GM23248 (cell line): ENCODE measurements at places on chromosomes 1 and 21.

DNA sequence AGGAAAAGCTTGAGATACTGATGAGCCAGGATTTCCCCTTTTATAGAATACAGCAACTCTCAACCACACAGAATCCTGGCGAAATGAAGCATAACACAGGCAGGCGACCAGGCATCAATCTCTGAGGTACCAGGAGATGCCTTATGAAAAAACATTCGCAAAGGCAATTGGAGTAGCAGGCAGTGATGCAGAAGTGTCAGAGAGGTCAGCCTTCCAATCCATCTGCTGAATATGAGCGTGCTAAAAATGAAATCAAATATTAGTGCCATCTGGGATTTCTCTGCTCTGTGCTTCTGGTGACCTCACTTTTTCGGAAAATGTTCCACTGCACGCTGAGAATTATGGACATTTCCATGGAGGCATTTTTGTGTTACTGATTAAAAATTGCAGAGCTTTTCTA, 258.8 kb downstream of the VAV3 start:
- no peak for DNase-seq

GRCh38 chr1:56638248-56638647, 6.9 kb upstream of the PRKAA2 start:
- no peak for DNase-seq

DNA sequence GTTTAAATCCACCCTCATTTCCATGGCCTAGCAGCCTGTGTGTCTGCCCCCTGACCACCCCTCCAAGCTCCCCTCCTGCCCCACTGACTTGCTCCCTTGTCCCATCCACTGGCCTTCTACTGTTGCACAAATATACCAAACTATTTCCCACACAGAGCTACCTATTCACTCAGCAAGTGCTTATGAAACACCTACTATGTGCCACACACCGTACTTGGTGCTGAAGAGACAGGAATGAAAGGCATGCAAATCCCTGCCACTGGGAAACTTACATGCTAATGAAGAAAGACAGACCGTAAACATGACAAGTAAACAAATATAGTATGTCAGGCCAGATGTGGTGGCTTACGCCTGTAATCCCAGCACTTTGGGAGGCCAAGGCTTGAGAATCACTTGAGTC, 49.9 kb upstream of the CAPZB start:
- DNase-seq, result no peak

GRCh38 chr1:43284065-43284464, 1.3 kb downstream of the C1orf210 start:
- no peak for DNase-seq

DNA sequence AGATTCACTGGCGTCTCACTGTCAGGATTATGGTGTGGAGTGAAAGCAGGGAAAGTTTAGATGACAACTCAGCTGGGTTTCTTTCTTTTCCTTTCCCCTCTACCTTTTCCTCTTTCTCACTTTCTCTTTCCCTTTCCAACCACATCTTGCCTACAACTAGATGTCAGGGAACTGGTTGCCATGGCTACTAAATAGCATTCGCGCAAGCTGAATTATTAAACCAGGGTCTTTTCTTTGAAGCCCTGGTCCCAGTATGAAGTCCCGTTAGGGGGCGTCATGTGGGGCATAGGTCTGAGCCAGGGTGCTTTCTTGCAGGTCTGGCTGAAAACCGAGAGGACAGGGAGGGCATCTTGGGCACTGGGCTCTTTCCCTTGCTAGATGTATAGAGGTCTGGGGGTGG, 168.4 kb upstream of the CACNA1E start:
- DNase-seq, result no peak

GRCh38 chr1:185059950-185060571, 14.7 kb downstream of the RNF2 start:
- no peak for DNase-seq

GRCh38 chr21:43618940-43619339, 40.3 kb downstream of the HSF2BP start:
- no peak for DNase-seq

- DNase-seq, result no peak
These were observed 6.5 kb upstream of the MFAP2 start for GRCh38 chr1:16986962-16987361.

- peak; percentile 24 for DNase-seq
These were observed 35.5 kb downstream of the SH3GLB1 start for GRCh38 chr1:86739648-86740509.

DNA sequence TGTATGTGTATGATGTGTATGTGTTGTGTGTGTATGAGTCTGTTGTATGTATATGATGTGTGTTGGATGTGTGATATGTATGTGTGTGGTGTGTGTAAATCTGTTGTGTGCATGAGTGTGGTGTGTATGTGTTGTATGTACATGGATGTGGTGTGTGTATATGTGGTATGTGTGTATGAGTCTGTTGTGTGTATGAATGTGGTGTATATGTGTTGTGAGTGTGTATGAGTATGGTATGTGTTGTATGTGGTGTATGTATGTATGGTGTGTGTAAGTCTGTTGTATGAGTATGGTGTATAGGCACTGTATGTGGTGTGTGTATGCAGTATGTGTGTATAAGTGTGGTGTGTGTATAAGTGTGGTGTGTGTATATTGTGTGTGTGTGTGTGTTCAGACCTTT, 95.0 kb downstream of the PLXNA2 start:
- no peak for DNase-seq

DNA sequence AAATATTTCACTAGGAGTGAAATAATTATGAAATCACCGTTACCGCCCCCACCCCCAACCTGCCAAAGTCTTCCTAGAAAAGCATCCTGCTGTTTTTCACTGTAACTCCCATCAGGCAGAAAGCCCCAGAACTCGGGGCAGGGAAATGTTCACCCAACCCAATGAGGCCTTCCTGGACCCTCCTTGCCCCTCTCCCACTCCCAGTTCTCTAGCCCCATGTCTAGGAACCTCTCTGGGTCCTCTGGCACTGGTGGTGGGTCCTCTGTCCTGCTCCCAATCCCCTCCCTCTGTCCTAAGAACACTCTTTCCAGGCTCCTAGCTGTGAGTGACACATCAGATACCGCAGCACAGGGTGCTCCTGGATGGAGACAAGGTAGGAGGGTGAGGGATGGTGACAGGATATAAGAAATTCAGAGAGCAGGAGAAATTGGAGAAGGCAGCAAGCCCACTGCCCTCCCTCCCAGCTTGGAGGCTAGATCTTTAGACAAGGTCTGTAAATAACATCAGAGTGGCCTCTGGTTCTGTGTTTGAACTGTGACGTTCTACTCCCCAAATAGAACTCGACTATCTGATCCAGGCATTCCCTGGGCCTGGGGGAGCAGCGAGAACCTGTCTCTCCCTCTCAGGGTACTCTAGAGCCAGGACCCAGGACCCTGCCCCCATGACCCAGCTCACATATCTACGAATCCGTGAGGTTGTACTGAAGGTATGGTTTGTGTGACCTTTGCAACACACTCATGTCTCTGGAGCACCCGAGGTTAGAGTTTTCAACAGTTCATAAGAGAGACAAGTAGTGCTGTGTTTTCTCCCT, 23.3 kb upstream of the BTG2 start:
- DNase-seq, result no peak
